ENCODE measurements at places on chromosomes 5 and 9.

DNA sequence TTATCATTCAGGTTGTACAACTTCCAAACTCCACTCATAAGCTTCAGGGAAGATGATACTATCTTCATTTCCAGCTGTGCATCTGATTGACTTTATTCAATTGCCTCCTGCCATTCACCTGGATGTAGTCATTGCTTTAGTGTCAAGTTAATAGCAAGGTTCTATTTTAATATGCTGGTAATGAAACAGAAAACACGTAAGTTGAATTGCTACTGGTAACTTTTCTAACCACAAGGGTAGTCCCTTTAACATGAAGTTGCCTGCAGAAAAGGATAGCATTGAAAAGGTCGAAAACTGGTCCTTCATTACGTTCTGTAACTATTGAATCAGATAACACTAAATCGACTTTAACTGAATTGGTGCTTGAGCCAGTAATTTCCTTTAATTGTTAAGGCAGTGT lies 459.4 kb upstream of the CDH6 start:
- no peak for DNase-seq

DNA sequence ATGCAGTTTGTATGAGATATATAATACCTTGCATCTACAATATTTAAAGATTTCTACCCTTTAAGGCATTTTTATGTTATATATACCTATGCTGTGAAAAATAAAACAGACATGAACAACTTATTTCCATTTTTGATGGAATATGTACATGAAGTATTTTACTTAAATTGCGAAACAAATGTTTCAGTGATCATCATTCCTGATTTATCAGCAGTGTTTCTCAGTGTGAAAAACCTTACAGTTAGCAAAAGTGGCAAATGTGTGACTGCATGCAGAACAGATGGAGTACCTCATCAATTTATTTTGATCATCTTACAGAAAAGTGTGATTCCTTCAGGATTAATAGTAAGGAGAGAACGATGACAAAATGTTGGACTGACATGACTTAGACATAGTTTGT lies 43.1 kb downstream of the PRR16 start:
- no peak for DNase-seq

DNA sequence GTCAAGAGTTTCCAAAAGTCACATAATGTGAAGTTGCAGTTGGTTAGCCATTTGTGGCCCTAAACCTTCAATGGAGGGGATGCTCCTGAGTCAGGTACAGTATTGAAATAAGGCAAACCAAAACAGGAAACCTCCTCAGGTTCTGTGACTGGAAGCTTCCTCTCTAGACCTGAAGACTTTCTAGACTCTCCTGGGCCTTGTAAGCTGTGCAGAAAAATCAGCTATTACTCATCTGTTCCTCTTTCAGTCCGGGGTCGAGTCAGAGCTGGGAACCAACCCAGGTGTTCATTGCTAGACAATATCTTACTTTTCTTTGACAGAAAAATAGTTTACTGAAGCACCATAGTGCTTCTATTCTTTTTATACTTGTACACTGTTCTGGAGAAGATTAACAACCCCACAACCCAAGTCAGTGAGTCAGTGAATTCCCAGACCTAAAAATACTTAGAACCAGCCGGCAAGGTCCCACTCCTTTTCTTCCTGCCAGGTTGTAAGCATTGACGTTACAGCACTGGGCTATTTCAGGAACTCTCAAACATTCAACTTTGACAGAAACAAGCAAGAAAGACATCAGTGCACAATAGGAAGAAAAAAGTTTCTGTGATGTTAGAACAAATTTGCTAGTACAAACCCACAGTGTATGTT lies 47.3 kb downstream of the FSTL4 start:
- DNase-seq: no peak

GRCh38 chr5:1801222-1801966 lies at the start of gene NDUFS6:
Gene NDUFS6 (plus strand): TSS chr5:1801407. CDS start chr5:1801418, 11 bp downstream.
- DNase-seq: peak; percentile 86

DNA sequence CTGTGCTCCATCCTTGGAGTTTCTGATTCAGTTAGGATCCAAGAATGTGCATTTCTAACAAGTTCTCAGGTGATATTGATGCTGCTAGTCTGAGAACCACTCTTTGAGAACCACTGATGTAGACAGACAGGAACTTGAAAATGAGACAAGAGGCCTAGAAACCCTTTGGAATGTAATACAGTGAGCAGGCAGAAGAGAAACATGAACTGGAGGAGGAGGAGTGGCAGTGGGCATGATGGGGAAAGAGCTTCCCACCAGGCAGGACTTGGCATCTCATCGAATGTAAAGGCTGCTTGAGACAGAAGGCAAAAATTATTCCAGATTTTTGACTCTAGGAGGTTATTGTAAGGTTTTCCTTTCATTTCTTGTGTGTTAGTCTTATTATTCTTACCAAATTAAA lies 295.8 kb upstream of the SGCD start:
- no peak for DNase-seq

DNA sequence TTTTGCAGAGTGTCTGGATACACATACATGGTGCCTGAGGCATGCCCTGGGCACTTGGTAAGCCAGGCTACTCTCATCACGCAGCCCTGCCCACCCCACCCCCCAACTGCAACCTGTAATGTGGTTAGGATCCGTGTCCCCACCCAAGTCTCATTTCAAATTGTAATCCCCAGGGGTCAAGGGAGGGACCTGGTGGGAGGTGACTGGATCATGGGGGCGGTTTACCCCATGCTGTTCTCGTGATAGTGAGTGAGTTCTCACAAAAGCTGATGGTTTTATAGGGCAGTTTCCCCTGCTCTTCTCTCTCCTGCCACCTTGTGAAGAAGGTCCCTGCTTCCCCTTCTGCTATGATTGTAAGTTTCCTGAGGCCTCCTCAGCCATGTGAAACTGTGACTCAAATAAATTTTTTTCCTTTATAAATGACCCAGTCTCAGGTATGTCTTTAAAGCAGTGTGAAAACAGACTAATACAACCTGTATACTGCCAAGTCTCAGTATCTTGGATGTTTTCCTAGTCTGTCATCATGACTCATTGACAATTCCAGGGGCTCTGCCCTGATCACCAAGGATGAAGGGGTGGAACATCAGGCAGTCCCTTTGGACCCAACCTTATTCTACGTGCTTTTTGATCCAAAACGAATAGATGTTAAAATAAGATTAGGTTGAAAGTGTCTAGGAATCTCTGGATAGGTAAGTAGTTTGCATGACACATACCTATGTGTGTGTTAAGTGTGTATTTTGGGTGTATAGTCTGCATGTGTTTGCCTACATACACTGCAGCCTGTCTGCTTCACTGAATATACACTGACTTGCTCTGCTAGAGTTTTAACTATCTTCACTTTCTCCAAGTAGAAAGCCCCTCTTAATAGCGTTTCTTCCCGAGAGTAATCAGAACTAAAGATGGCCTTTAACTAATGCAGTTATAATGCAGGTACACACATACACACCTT lies 293.8 kb downstream of the SLIT3 start:
- DNase-seq: no peak

DNA sequence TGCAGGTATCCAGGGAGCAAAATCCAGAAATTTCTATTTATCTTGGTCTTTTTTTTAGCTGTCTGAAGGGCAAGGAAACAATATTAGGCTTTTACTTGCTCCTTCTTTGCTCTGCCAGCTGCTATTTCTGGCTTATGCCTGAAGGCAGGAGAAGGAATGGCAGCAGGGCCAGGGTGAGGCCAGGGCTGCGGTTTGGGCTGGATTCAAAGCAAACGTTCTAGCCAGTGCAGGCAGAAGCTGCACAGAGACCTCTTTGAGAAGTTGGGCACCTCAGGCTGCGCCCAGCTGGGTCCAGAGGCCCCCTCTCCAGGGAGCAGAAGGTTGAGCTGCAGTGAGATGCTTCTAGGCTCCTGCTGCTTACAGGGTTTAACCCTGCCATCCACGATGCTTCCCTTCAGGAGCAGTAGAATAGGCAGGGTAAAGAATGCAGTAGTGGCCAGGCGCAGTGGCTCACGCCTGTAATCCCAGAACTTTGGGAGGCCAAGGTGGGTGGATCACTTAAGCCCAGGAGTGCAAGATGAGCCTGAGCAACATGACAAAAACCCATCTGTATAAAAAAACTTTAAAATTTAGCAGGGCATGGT lies 201.2 kb downstream of the ADCY2 start:
- DNase-seq: no peak

- no peak for DNase-seq
Measured at GRCh38 chr5:156541582-156541981, 214.6 kb downstream of the SGCD start.

DNA sequence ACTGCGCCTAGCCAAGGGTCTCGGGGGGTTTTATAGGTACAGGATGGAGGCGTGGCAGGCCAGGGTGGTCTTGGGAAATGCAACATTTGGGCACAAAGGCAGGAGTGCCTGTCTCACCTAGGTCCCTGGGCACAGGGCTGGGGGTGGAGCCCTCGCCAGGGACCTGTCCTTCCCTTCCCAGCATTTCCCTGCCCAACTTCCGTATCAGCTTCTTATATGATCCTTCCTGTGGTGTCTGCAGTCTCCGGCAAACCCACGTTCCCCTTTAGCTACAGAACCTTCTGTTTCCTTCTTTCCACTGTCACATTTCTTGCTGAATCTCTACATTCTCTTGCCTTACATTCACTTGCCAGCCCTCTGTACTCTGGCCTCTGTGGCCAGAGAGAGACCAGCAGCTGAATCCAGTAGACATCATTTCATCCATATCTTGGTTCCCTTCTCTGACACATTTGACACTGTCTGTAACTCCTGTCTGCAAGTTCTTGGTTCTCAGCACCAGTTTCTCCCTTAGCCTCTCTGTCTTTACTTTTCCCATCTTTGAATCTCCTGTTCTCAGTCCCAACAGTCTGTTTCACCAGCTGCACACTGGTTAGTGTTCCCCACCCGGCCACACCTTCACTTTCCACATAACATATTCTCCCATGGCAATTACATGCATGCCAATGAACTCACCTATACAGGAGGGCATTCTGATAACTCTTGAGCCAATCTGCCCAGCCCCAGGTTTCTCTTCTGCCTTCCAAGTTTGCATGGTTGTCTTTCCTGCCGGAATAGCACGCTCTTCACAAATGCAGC lies 134.7 kb upstream of the ZNF608 start:
- no peak for DNase-seq

- DNase-seq: no peak
Measured at GRCh38 chr9:133759146-133759900, 21.2 kb upstream of the SARDH start.
